ENCODE measurements at places on chromosomes 16 and 17.
A peak's percentile ranks its signal among the peaks of the same experiment; 100 is the strongest.

DNA sequence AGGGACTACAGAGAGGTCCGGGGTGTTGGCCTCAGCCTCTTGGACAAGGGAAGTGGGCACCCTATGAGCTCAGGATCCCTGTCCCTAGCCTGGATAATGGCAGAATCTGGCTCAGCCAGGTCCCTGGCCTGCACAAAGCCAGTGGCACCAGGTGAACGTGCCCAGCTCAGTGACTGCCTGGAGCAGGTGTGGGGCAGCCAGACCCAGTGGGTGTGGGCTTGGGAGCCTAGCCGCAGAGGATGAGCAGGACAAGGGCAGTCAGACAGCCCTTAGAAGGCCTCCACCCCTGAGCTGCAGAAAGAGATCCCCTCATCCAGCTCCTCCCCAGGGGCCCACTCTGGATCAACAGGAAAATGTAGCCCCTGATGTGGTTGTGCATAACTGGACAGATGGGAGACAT, 585.3 kb downstream of the KCNJ18 start:
- no peak for DNase-seq

- no peak for DNase-seq
Measured at GRCh38 chr16:89149386-89149785, 22.2 kb upstream of the CDH15 start.

- DNase-seq = no peak
Measured at GRCh38 chr16:30069611-30070462, 4.3 kb downstream of the ALDOA start.

- DNase-seq = peak; percentile 53
Measured at GRCh38 chr16:56191156-56191815, at the start of gene GNAO1. GNAO1 (plus strand) TSS chr16:56191489; CDS start chr16:56192236, 747 bp downstream.

All from activated naive CD4-positive, alpha-beta T cell treated with anti-CD3 and anti-CD28 coated beads, Interleukin-2, amount 50 U/mL, for 16 hours (primary cell).